ENCODE measurements at places on chromosomes 4 and X. TPM values are rescaled to one million over a fixed set of nuclear protein-coding genes. Genes with fewer than 3 reads are reported as not detected.

The UFSP2 gene
- 38.8 TPM for total RNA-seq

DNA sequence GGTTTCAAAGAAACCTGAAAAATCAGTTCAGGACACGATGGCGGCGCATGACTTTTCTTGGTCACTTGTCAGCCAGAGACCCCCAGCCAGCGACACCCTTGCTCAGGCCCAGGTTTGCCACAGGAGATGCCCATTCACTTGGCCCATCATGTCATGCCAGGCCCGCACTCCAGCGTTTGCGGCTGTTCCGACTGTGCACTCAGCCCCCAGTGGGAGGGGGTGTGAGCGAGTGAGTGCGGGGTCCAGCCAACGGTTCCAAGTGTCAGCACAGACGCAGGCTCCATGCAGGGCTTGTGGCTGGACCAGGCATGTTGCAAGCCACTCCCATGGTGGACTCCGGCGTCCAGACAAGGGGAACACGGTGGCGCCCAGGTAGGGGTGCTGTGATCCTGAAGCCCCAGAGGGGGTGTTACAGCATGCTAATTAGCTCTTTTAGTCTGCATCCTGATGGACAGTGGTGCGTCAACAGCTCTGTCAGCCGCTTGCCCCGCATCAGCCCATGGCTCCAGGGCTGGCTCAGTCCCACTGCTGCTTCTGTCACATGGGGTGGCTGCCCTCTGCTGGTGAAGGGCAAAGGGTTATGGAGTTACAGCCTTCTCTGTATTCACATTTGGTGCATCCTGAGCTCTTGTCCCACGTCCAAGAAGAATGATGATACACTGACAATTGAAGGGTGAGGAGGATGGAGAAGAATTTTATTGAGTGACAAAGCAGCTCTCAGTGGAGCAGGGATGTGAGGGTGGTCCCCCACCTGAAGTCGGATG is 3.7 kb upstream of the MAEA start:
- no peak for DNase-seq

- DNase-seq, result no peak
Observed at GRCh38 chrX:5236749-5237148, 991.9 kb downstream of the NLGN4X start.

- DNase-seq, result no peak
Observed at GRCh38 chrX:107721966-107722707, 53.5 kb downstream of the TSC22D3 start.

The HEPH gene
- total RNA-seq, result 47.7 TPM

The CENPVL1 gene
- not detected for total RNA-seq

GRCh38 chr4:48746608-48747362 is 33.3 kb downstream of the FRYL start:
- no peak for DNase-seq

- DNase-seq, result no peak
Observed at GRCh38 chr4:177667687-177668086, 225.4 kb upstream of the AGA start.

DNA sequence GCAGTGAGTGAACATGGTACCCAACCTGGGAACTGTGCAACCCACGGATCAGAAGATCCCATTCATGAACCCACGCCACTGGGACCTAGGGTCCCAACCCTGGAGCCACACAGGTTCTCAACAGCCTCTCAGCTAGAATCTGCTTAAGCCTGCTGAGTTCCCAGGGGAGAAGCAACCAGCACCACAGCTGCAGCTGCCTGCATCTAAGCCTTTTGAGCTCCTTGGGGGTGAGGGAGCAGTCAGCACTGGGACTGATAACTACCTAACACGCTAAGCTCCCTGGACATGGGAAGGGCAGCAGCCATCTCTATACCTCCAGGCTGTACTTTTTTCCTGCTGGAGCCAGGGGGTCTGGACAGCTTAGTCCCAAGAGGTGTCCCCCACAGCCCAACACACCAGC is 179.3 kb downstream of the IL15 start:
- DNase-seq, result no peak

GRCh38 chrX:31213941-31214340 is 142.1 kb upstream of the FTHL17 start:
- DNase-seq, result no peak

DNA sequence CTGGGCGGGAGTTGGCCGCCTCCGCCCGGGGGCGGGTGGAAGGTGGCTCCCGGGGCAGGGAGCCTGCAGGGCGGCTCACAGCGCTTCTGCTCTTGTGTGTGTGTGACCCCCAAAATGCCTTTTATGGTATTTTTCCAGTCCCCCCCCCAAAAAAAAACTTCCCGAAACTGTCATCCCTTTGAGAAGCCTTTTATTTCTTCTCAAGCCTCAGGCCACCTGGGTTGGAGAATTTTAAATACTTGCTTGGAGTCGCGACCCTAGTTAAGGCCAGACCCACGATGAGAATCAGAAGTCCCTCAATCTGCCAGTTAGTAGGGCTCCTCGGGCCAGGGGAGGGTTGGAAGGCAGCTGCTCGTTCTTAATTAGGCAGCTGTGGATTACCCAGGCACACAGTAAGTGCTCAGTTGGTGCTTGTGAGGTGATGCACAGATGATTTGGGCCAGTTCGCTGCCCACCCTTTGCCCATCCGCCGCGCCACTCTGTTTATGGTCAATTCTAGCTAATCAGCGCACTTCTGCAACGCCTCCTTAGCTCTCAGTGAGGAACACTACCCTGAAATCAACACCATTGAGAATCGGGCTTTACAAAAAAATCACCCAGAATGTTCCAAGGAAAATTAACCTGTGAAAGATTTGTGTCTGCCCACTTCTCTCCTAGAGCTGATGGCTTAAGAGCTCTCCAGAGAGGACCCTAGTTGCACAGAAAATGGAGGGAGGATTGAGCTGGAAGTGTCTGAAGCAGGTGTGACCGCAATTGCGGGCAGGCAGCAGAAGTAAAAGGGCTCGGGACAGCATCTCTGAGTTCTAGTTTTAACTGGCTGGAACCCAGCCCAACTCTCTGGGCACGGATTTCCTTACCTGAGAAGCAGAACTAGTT is 648 bp upstream of the SCD5 start:
- DNase-seq, result no peak

GRCh38 chr4:103197765-103198110 is 405 bp downstream of the CENPE start:
- no peak for DNase-seq

The CYTL1 gene
- not detected for total RNA-seq

The ARSJ gene
- 12.8 TPM for total RNA-seq

GRCh38 chr4:31783311-31783710 is 1063.1 kb downstream of the PCDH7 start:
- no peak for DNase-seq

- DNase-seq, result no peak
Observed at GRCh38 chr4:84491481-84491880, 7.6 kb downstream of the NKX6-1 start.

The STOX2 gene
- total RNA-seq, result 9.4 TPM

DNA sequence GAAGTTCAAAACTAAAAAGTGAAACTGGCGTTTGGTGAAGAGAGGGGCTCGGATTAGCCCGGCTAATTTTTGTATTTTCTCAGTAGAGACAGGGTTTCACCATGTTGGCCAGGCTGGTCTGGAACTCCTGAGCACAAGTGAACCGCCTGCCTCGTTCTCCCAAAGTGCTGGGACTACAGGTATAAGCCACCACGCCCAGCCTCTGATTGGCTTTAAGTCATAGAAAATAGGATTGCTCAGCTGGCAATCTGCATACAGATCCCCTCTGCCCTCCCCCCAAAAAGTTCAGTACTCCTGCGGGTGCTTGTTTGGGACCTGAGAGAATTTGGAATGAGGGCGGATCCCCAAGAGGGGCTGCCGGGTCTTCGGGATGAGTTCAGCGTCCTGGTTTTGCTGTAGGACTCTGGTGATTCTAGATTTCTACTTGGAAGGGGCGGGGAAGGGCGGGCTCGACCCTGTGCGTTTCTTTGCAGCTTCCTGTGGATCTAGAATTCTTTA is 537 bp upstream of the PRKX start:
- no peak for DNase-seq

DNA sequence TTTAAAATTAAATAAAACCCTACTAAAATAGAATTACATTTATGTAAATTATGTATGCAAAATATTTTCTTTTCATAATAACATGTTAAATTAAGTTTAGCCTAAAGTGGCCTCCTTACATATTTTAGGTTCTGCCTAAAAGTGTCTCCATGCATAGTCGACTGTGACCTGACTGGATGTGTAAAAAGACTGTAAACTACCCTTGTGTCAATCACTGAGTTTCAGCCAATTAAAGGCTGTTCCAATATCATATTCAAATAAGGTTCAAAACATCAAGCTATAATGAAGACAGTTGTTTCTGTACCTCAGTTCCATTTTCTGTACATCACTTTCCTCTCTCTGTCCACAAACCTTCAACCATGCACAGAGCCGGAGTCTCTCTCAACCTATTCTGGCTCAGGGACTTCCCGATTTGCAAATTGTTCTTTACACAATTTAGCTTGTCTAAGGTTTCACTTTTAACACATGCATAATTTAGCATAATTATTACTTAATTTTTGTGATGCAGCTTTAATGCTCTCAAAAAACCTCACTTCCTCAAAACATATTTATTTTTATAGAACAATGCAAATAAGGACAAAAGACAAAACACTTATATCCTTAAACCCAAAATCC is 60.1 kb downstream of the SH3RF1 start:
- no peak for DNase-seq

The SCRG1 gene
- total RNA-seq, result 1.1 TPM

The CCNB3 gene
- total RNA-seq, result 0.11 TPM

GRCh38 chr4:98659741-98660462 is 1.5 kb upstream of the TSPAN5 start:
- DNase-seq, result no peak

- DNase-seq, result no peak
Observed at GRCh38 chr4:48329976-48330375, 11.4 kb upstream of the SLAIN2 start.

- DNase-seq, result no peak
Observed at GRCh38 chr4:78099058-78099457, 41.9 kb downstream of the FRAS1 start.

The ARHGEF38 gene
- not detected for total RNA-seq

- no peak for DNase-seq
Observed at GRCh38 chr4:3338321-3338838, 45.6 kb downstream of the RGS12 start.

Measured in cardiac septum (tissue), 1 donor.